ENCODE measurements at places on chromosomes 4 and X.

- no peak for DNase-seq
Observed at GRCh38 chrX:123489011-123489410, 243.8 kb downstream of the THOC2 start.

DNA sequence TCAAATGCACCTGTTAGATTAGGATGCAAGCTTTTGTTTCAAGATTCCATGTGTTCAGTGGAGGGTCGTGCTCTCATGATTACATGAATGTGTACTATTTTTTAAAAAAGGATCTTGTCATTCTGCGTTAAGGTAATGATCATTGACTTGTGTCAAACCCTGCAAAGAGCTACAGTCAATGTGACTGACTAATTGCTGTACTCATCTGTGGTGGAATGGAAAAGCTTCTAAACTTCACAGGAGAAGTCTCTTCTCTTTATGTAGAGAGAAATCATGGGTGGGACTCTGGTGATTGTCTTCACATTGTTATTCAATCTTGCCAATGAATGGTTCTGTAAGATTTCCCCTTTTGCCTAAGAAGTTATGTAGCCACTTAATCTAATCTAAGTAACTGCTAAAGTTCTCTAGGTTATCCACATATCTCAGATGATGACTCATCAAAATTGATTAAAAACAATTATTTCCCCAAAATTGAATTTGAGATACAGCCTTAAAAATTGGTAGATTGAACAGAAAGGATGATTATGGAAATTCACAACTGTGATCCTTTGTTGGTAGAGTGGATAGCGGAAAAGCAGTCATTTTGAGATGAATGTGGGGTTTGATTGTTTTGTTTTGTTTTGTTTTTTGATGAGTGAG is 6.7 kb downstream of the MAGEE1 start:
- no peak for DNase-seq

DNA sequence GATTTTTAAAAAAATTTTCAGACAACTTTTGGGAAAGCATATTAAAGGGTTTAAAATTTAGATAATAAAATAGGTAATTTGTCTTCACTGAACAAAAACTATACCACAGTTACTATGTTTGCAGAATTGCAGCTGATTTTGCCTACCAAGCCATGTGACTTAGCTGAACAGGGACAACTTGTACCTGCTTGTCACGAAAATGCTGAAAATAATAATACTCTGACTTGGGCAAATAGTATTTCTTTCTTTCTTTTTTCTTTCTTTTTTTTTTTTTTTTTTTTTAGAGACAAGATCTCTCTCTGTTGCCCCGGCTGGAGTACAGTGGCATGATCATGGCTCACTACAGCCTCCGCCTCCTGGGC is 225.2 kb upstream of the PPP1R2C start:
- DNase-seq = no peak

GRCh38 chrX:40544343-40545266 is 36.2 kb upstream of the ATP6AP2 start:
- DNase-seq = no peak

DNA sequence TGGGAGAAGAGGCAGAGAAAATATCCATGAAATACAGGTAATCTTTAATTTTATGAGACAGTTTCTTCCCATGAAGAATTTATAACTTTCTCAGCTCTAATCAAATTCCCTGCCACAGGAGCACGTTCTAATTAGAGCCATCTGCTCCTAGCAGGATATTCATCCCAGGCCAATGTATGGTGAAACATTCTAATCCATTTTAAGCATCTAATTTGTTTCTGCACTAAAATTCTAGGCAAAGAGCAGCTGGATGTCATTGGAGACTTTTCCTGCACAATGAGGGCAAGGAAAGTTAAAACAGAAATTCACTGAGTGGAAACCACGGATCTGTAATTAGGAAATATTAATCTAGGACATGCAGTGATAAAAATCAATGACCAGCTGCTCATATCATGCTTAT is 107.7 kb upstream of the ZFP42 start:
- DNase-seq = no peak

- peak; percentile 12 for DNase-seq
Observed at GRCh38 chrX:46561824-46562657, 11.5 kb upstream of the CHST7 start.

DNA sequence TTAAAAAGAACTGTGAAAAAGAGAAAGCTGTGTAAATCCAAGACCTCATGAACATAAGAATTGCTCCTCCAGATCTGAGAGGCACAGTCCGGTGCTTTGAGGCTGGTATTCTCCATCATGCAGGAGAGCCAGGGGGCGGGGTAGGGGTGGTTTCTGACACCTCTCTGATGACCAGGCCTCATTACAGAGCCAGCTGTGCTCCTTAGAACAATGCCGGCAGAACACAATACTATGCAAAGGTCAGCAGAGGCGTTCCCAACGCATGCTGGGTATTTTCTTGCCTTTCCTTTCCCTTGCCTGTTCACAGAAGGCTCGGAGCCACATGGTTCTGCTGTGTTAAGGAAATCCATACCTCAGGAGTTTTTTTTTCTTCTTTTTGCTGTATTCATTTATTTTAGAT is 91.2 kb upstream of the SOD3 start:
- DNase-seq = no peak

GRCh38 chrX:124348182-124348581 is 1.8 kb downstream of the SH2D1A start:
- DNase-seq = no peak

- DNase-seq = no peak
Observed at GRCh38 chrX:129496625-129497024, 26.7 kb downstream of the SMARCA1 start.

DNA sequence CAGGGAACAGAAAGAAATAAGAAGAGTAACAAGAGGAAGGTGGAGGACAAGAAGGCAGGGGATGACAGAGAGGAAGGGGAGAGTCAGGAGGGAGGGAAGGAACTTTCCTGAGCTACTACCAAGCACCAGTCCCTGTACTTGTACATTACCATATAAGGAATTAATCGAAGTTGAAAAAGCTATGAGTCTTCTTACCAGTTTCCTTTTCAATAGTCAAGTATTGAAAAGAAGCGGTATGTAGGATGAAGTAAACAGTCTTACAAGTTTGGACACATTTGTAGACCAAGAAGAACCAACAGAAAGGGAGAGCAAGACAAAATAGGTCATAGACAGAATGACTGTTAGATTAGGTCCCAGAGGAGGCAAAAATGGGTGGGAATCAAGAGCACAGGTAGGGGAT is 629.7 kb upstream of the DIPK2B start:
- DNase-seq = no peak

- no peak for DNase-seq
Observed at GRCh38 chr4:99653916-99654315, 3.7 kb downstream of the C4orf54 start.

DNA sequence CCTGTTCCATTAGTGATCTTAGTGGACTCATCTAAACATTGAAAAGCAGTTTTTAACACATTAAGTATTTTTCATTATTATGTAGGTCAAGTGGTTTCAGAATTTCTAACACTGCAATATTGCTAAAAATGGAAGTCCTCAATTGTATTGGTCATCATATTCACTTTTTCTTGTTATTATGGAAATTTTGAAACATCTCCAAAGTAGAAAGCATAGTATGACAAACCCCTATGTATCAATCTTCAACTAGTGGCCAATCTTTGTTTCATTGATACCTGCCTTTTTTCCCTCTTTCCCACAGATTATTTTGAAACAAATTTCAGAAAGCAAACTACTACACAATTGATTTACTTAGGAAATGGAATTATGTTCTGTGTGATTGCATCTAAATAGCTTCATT is 14.5 kb upstream of the ABCG2 start:
- DNase-seq = no peak

- no peak for DNase-seq
Observed at GRCh38 chrX:52015794-52016193, 53.2 kb downstream of the MAGED4B start.

GRCh38 chrX:55161581-55161980 is 58.6 kb upstream of the PAGE5 start:
- no peak for DNase-seq

DNA sequence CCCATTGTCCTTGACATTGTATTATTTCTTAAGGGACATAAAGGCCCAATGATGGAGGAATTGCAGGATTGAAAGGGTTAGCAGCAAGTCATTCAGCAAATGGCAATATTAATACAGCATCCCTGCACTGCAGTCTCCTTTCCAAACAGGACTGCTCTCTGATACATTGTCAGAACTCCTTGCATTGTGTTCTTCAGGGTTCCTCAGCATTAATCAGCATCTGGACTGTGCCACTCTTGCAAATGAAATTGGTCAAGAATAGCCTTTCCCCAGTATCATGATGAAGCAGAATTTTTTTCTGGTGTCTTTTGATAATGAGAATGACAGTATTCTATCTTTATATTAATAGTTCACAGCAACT is 272.6 kb upstream of the HAND2 start:
- no peak for DNase-seq

GRCh38 chr4:75547647-75548387 is 8.0 kb upstream of the ODAPH start:
- DNase-seq = peak; percentile 3

DNA sequence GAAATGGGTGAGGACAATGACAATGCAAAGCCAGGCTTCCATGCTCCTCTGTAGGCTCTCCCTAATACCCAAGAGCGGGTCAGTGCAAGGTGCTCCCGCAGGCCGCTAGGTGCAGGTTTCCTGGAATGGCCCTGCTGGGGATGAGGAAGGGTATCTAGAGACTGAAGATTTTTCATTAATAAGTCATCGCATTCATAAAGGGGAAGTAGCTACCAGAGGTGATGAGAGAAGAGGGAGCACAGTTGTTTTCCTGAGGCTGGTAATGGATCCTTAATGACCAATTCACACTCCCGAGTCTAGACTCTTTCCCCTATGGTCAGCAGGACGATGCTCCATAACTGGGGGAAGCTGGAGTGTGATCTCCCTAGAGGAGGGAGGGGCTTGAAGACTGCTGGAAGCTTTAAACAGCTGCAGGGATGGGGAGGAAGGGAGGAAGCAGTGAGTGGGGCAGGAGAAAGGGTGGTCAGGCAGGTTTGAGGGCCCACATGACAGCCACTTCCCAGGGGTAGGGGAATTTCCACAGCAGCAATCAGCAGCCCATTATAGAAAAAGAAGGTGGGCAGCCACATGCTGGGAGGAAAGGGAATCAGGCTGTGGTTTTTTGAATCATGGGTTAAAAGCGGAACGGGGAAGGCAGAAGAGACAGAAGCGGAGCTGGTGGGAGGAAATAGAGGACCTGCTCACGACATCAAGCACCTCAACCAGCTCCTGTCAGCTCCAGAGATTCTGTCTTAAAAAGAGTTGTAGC is 10.2 kb upstream of the ATP6AP2 start:
- no peak for DNase-seq

GRCh38 chr4:87541521-87541920 is 12.3 kb upstream of the SPARCL1 start:
- DNase-seq = no peak

GRCh38 chr4:138761638-138762220 is 253.9 kb upstream of the NOCT start:
- DNase-seq = no peak

- DNase-seq = no peak
Observed at GRCh38 chrX:47241201-47242011, 8.6 kb downstream of the USP11 start.

- DNase-seq = no peak
Observed at GRCh38 chr4:6182376-6183280, 17.7 kb downstream of the JAKMIP1 start.

Measured in small intestine (tissue), 16 donors.